ENCODE measurements at places on chromosomes 7 and 10.

GRCh38 chr7:11328309-11328708 is 354.6 kb downstream of the PHF14 start:
- DNase-seq, result peak; percentile 58

DNA sequence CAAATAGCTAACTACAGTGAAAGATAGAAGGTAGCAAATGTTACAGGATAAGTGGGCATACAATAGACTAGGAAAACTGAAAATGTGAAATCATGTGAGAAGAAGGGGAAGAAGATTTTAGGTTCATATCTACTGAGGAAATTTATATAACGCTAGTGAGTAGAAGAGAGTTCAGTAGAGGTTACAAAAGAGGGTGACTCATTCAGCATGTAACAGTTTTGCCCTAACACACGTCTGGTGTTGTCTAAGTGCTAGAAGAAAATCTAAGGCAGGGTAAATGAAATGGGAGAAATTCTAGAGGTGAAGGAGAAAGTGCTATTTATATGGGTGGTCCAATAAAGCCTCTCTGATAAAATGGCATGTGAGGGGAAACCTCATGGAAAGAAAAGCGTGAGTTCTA is 731.4 kb upstream of the POT1 start:
- peak; percentile 16 for DNase-seq

DNA sequence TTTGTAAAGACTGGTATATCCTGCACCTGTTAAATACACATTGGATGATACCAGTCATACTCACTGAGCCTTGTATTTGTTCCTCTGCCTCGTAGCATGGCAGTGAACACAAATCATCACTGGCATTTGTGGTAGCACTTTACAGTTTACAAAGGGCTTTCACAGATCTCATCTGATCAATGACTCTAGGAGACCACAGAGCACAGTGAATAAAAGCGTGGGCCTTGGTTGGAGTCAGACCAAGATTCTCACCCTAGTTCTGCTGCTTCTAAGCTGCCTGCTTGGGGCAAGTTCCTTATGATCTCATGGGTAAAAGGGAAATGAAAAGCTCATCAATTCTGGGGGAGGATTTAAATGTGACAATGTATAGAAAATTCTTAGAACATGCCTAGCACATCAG is 129.9 kb upstream of the AGK start:
- no peak for DNase-seq

DNA sequence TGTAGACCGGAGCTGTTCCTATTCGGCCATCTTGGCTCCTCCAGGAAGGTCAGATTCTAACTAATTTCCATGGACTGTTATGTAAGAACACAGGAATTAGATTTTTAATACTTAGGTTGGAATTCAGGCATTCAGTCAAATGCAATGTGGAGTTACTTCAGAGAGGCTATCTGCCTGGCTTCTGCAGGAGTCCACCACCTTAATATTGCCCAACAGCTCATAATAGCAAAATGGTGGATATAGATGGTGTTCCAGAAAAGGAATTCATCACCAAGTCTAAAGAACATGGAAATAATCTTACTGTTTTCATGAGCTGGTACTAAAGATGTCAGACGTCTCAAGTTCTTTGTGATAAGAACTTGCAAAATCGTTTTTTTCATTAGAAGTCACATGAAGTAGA is 39.5 kb downstream of the CRHR2 start:
- no peak for DNase-seq

GRCh38 chr10:48541144-48541795 is 63.6 kb downstream of the ARHGAP22 start:
- no peak for DNase-seq

DNA sequence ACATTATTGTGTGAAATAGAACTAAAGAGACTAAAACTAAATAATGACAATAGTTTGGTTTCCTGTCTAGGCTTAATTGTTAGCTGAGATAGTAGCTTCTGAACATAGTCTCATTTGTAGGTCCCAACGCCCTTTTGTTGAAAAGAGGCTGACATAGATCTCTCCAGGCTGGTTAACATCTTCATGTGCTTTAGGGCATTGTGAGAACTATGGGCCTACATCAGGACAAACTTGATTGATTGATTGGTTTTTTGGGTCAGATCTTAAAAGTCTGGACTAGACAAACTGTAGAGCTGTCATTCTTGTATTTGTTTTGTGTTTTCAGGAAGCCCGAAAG is 869 bp downstream of the CHCHD1 start:
- DNase-seq, result no peak

DNA sequence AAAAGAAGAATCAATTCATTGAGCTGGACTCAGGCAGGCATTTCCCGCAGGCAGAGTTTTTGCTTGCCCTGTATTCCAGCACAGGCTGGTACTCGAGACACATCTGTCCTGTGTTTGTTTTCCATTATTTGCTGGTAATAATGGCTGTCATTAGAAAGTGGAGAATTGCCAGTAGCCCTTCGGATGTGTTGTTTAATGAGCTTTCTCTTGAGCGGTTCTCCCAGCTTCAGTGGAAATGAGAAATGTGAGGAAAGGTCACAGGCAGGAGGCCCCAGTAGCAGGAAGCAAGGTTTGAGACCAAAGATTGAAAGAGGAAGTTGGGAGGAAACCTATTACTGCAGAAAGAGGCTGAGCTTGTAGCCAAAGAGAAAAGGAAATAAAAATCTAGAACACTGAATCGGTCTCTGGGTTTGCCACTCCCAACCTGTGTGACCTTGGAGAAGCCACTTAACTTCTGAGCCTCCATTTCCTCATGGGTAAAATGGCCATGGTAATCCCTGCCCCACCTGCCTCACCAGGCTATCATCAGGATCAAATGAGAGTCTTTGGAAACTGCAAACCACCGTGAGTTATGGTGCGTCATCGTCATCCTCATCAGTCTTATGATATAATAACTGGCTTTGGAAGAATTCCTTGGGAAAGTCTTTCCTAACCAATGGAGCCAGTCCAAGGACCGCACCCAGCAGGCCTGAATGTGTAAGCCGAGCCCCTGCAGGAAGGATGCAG is 67.7 kb downstream of the TACR2 start:
- peak; percentile 65 for DNase-seq

GRCh38 chr7:156176039-156176438 is 363.8 kb upstream of the SHH start:
- DNase-seq, result no peak

- peak; percentile 7 for DNase-seq
These were observed 1.2 kb upstream of the GDI2 start for GRCh38 chr10:5814110-5815107.

GRCh38 chr7:4667776-4668509 is 14.2 kb upstream of the FOXK1 start:
- peak; percentile 90 for DNase-seq

DNA sequence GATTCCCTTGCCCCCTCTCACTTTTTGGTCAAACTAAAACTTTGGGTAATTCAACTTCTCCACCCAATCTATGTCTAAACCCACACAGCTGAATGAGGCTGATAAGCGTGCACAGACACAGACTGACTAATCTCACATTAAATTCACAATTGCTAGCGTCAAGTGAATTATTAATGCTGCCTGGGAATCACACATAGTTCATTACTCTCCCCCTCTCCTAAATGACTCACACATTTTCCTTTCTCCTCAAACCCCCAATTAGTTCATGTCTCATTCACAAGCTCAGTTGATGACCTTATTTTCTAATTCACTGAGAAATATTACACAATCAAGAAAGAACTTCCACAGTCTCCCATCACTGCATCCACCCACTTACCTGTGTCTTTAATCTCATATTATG is 14.5 kb downstream of the KLF14 start:
- DNase-seq, result no peak

GRCh38 chr7:75916259-75916658 is 1.3 kb downstream of the POR start:
- no peak for DNase-seq

DNA sequence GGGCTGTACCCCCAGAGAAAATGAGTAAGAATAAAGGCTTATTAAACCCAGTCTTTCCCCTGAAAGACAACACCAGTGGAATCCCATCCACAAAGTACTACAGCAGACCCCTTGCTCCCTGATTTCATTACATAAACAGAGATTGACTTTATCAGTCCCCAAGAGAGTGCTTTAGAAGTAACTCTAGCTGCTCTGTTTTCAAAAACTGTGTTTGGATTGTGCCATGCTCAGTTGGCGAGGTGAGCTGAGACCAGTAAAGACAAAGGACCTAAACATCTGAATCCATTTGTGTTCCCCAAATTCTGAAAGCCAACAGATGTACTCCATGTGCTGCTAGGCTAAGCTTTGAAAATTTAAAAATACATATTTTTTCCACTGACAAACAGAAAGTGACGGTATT is 127.0 kb downstream of the ATE1 start:
- no peak for DNase-seq

- DNase-seq, result no peak
These were observed 92.4 kb downstream of the MICALL2 start for GRCh38 chr7:1366801-1367405.

DNA sequence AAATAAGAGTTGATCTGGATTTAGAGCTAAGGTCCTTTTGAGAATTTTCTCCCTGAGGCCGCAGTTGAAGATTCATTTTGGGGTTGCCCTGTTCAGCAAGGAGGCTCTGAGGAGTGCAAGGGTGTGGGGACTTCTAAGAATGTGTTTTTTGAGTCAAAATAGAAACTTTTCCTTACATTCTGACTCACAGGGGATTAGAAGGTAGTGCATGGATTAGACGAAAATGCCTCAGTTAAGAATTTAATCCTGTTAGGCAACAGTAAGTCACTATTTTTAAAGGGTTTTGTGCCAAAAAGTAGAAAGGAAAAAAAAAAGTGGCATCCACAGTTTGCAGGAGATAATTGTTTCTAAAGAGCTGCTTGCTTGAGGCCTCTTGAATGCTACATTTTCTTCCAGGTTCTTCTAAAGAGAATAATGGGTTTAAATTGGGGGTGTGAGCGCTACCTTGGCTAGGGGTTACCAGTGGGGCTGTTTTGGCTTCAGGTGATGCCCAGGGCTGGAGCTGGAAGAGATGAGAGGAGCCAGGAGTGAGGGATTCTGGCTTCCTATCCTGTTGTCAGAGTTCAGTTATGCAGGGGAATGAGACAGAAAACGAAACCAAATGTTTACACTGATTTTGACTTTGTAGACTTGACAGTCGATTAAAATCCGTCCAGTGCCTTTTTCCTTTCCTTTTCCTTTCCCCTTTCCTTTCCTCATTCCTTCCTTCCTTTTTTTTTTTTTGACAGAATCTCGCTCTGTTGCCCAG is 52.9 kb downstream of the BAMBI start:
- DNase-seq, result no peak

GRCh38 chr7:87316097-87316700 is 29.3 kb upstream of the CROT start:
- no peak for DNase-seq

- DNase-seq, result no peak
These were observed 14.3 kb downstream of the CHST3 start for GRCh38 chr10:71978476-71978875.

DNA sequence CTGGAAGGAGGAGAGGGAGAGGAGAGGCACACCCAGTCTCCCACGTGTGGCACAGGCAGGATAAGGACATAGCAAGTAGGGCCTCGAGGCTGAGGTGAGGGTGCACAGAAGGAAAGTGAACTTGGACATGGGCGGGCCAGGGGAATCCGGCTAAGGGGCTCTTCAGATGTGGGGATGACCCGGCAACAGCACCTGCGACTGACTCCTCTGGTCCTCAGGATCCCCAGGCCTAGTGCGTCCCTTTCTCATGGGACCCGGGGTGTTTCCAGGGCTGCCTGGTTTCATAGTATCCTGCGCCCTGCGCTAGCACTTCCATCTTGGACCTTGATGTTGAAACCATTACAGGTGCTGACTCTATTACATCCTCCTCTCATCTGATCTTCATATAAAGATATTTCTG is 96.1 kb upstream of the LYZL2 start:
- DNase-seq, result no peak

GRCh38 chr10:127999297-128000129 is 92.6 kb downstream of the PTPRE start:
- no peak for DNase-seq

- DNase-seq, result no peak
These were observed 6.5 kb downstream of the CHST12 start for GRCh38 chr7:2409745-2410414.

GRCh38 chr7:74311305-74311744 is 22.1 kb downstream of the CLIP2 start:
- no peak for DNase-seq

- DNase-seq, result no peak
These were observed 9.2 kb downstream of the SKAP2 start for GRCh38 chr7:26854876-26855855.

DNA sequence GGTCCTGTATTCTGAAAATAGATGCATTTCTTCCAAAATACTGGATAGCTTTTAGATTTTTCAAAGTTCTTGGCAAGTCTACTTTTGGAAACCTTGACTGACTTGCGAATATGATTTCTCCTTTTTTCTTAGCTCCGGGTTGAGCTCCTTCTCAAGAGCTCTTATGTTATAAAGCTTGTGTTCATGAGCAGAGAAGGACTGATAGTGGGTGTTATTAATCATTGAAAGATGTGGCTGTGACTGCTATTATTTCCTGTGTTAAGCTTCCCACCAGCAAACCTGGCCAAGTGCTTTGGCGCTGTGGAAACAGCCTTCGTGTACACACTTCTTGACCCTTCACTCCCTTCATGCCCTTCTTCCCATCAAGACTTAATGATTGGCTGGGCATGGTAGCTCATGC is 98.2 kb downstream of the KIAA1217 start:
- DNase-seq, result no peak

GRCh38 chr10:131979336-131979735 is 2.4 kb downstream of the BNIP3 start:
- DNase-seq, result no peak

- DNase-seq, result peak; percentile 40
These were observed 210.5 kb downstream of the ETV1 start for GRCh38 chr7:13778967-13779366.

DNA sequence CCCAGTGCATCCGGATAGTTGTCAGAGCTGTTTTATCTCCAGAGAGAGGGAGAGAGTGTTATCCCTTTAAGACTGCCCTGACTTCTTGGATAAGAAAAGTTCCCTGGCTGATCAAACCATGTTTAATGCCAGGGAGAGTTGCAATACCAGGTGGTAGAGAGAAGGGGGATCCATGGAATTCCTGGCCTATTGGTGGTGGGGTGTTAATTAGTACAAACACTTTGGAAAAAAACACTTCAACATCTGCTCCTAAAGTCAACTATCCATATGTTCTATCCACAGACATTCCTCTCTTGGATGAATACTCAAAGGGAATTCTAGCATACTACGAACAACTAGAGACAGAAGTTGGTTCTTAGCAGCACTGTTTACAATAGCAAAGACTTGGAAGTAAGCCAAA is 307.2 kb downstream of the TCERG1L start:
- no peak for DNase-seq

GRCh38 chr10:87523731-87524130 is 19.0 kb downstream of the MINPP1 start:
- DNase-seq, result peak; percentile 36

- no peak for DNase-seq
These were observed 8.8 kb downstream of the ZFAND2A start for GRCh38 chr7:1151156-1151555.

- DNase-seq, result peak; percentile 30
These were observed 70.9 kb downstream of the HHEX start for GRCh38 chr10:92760609-92761008.

- no peak for DNase-seq
These were observed 27.7 kb upstream of the DNAAF5 start for GRCh38 chr7:698515-699475.
